ENCODE measurements at places on chromosomes 1 and 21.

DNA sequence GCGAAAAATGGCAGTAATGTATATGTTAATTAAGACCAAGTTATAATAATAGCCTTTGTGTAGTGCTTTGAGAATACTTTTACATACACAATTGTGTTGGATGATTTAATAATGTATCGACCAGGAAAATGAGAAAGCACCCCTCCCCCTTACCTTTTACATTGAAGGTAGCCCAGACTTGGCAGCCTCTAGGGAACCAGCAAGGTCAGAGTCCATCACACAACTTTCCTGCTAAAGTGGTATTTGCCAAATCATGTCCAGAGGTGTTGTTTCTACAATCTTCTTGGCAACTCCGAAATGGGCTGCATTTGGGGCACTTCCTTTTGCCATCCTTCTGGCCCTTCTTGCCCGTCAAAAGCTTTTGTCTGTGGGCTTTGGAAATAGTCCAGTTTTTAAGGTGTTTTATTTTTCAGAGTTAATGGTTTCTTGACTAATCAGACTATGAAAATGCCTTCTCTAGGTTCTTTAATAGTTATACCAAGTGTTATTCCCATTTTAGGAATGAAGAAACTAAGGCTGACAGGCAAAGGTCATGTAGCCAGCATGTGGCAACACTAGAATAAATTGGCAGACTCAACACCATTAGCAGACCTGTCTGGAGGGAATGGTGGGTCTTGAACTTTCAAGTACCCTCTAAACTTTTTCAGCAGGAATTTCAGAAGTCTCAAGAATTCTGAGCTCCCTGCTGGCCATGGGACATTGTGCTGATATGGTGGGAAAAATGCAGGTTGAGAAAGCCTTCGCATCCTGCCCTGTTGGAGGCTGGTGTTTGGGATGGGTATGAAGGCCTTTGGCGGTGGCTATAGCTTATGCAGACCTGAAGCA lies 6.8 kb downstream of the ATP1A1 start:
- DNase-seq: peak; percentile 44

- DNase-seq: no peak
These were observed 307.0 kb upstream of the PROX1 start for GRCh38 chr1:213680677-213681325.

DNA sequence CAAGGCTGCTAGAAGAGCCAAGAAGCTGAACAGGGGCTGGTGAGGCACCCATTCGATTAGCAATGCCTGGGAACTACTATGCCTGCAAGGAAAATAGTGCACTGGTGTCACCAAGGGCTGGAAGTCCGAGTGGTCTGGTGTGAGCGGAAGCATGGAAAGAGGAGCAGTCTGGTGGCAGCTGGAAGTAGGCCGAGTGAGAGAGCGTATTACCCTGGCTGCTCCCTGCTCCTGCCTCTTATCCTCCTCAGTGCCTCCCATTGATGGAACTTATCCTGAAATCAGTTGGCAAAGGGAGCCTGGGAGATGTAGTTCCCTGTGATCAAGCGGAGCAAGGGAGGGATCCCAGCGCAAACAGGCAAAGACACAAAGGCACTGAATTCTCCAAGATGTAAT lies 9.6 kb downstream of the SMAP2 start:
- no peak for DNase-seq

DNA sequence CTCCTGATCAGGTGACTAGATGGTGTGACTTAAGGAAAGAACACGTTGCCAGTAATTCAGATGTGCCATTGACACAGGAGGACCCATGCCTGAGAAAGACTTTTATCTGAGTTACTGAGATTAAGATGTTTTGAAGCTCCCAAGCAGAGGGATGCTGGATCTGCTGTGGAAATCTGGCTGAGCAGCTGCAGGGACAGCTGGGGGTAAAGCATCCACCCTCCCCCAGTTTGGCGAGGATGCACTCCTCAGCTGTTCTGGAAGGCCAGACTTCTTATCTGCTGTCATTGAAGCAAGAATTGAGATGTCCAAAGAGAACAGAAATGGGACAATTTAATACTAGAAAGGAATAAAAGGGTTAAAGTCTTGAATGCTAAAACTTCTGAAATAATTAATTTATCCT lies 25.7 kb downstream of the TTC3 start:
- DNase-seq: no peak

GRCh38 chr1:236388332-236388731 lies 5.8 kb upstream of the EDARADD start:
- DNase-seq: no peak

DNA sequence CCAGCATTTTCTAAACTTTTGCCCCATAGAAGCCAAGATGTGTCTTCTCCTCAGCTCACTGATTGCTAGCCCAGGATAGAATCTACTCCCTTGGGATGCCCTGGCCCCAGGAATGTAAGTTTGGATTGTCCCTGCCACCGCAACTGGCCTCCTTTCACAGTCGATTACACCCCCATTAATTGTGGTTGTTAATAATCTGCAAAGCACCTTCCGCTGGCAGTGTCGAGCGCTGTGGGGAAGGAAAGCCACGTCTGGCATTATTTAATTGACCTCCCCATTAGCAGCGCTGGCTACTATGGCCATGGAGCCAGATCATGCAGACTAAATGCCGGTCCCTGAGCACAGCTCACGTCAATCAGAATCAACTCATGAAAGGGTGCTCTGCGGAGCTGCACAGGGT lies 597.3 kb upstream of the PLXNA2 start:
- DNase-seq: no peak

DNA sequence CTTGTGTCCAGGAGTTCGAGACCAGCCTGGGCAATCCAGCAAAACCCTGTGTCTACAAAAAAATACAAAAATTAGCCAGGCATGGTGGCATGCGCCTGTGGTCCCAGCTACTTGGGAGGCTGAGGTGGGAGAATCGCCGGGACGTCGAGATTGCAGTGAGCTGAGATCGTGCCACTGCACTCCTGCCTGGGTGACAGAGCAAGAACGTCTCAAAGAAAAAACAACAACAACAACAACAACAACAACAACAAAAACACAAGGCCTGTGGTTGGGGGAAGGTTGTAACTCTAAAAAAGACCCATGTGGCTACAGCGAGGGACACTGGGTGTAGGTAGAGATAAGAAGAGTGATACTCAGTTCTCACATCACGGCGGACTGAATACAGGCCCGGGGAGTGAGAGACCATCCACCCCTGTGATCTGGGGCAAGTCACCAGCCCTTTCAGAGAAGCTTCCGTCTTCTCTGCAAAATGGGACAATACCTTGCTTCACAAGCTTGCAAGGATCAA lies 848 bp upstream of the CDC42 start:
- DNase-seq: no peak
